ENCODE measurements at places on chromosomes 1 and 21. TPM values are rescaled to one million over a fixed set of nuclear protein-coding genes. Genes with fewer than 3 reads are reported as not detected.

The SPATA45 gene
- total RNA-seq, result 0.75 TPM

The CFHR1 gene
- 0.39 TPM for total RNA-seq

The BARHL2 gene
- total RNA-seq, result not detected

The GBP7 gene
- total RNA-seq, result not detected

The SLAMF1 gene
- total RNA-seq, result not detected

The ETNK2 gene
- 19.1 TPM for total RNA-seq

The LCE3D gene
- total RNA-seq, result not detected

The MATN1 gene
- 0.06 TPM for total RNA-seq

The AK5 gene
- 13.5 TPM for total RNA-seq

Measured in H4 (cell line).